Right ventricle myocardium inferior (tissue), 1 donor: ENCODE measurements at places on chromosomes 13 and 19.

DNA sequence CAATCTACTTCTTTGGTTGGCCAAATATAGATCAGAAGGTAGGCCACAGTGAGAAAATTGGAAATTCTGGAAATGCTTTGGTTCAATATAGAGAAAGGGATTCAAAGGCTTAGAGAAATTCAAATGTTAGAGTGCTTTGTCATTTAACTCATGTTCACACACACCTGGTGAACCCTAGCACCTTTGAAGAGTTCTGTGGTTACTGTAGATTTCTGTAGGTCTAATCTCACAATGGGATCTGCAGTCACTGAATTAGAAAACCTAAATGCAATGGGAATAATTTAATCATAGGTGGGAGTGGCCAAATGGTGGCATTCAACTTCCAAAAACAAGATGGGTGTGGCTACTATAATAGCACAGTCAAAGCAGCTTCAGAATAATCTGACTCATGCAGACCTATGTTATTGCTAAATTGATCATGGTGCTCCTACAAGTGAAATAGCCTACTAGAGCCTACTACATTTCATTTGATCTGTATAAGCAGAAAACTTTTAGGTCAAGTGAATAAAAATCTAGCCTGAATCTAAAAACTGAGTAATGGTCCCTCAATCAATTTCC is 1152.9 kb downstream of the PCDH9 start:
- no peak for DNase-seq

DNA sequence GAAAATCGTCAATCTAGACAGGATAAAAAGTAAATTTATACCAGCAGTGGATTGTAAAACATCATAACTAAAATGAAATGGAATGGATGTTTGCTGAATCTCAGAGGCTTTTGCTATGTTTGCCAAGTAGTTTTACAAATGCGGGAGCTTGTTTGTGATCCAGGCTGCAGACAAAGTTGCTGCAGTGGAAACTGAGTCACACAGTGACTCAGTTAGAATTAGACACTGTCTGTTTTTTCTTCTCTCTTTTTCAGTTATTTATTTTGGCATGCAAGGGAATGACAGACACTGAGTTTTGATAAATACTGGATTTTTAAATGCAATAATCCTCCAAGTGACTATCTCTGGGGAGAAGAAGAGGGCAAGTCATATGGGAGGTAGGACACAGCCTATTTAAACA is 4.6 kb upstream of the PNMA8A start:
- DNase-seq = no peak

DNA sequence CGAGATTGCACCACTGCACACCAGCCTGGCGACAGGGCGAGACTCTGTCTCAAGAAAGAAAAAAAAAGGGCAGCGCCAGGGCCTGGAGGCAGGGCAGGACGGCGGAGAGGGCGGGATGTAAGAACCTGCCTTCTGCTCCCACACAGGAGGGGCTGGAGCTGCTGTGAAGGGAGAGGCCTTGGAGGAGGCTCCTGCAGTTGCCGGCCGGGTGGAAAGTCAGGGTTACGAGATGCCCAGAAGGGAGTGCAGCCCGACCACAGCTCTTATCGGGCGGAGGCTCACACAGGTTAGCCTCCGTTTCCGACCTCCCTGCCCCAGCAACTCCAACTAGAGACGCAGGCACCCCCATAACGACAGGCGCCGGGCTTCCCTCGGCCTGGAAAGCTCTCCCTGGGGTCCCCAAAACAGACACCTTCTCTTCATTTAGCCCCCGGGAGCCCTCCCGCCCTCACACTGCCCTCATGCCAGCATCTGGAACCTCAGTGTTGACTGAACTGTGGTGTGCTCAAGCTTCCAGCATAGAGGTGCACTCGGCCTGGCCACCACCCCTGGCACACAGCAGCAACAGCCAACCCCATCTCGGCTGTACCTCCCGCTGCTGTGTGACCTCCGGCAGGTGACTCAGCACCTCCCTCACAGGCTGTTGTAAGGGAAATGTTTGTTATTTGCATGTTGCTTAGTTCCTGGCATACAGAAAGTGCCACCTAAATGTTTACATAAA is 1.4 kb downstream of the PLPP2 start:
- no peak for DNase-seq

DNA sequence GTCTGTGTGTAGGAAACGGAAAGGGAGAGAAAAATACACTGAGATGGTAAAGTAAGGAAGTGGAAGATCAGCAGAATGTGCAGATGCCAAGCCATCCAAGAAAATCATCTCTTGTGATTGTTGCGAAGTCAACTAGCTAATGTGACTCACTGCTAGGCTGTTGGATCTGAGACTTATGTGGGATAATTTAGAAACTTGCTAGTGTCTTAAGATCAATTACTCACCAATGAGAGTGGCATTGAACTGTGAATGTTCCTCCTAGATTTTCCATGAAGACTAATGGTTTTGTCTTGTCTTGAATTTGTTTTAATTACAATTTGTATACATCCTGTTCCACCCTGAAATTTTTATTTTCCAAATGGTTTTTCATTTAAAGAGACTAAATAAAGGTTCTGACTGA is 771.6 kb downstream of the EFNB2 start:
- no peak for DNase-seq

- no peak for DNase-seq
These were observed 86.7 kb downstream of the FNDC3A start for GRCh38 chr13:49062297-49062896.

DNA sequence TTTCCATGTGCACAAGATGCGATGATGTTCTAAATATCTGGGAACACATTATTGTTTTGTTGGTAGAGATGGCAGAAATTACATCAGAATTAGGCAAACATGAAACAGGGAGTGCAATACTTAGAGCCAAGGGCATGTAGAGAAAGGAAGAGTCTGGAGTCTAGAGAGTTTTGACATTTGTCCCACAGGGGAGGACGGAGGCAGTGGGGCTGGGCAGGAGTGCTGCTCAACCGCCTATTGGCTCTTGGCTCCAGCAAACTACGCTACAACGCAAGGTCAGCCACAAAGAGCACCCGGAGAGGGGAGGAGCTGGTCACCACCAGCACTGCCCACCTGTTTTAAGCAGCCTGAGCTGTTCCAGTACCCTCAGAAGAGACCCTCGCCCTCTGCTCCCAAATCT is 108.3 kb downstream of the ABCC4 start:
- no peak for DNase-seq

- no peak for DNase-seq
These were observed 10.4 kb downstream of the BCAM start for GRCh38 chr19:44819246-44819832.

DNA sequence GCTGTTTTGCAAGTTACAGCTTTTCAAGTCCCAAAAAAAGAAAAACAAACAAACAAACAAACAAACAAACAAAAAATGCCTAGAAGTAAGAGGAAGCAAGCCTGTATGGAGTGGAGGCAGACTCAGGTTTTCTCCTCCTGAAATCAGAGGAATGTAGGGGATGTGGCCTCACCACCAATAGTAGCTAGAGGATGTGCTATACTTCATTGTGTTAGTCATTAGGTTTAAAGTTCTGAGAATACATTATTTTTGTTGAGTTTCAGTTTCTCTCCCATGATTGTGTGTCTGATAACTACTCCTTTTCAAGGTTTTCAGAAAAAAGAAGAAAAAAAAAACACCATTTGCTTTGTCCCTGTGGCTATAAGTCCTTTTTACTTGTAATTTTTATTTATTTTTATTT is 524.5 kb downstream of the GPC6 start:
- no peak for DNase-seq

DNA sequence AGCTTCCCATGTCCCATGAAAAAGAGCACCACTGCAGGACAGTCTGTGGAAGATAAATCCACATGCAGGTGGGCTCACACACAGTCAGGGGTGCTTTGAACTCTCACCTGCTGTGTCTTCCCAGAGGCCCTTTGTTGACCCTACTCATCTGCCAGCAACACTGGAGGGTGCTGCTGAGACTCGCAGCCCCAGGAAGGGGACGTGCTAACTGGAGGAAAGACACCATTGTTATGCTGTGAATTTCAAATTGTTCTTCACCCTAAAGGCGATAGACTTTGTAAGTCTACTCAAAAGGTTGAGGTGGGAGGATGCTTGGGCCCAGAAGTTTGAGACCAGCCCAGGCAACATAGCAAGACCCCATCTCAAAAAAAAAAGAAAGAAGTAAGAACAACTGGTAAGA is 107.3 kb upstream of the SERP2 start:
- no peak for DNase-seq

GRCh38 chr19:9580728-9581127 is 3.6 kb downstream of the ZNF121 start:
- DNase-seq = no peak

DNA sequence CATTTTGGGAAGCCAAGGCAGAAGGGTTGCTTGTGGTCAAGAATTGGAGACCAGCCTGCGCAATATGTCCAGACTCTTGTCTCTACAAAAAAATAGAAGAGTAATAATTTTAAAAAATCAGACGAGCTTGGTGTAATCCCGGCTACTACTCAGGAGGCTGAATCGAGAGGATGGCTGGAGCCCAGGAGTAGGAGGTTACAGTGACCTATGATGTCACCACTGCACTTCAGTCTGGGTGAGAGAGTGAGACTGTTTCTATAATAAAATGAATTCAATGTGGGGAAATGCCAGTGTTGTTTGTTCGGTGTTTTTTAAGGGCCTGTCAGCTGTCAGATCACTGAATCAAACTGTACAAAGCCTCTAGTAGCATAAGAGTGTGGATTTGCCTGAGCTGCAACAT is 1.2 kb upstream of the FBXL3 start:
- peak; percentile 44 for DNase-seq

DNA sequence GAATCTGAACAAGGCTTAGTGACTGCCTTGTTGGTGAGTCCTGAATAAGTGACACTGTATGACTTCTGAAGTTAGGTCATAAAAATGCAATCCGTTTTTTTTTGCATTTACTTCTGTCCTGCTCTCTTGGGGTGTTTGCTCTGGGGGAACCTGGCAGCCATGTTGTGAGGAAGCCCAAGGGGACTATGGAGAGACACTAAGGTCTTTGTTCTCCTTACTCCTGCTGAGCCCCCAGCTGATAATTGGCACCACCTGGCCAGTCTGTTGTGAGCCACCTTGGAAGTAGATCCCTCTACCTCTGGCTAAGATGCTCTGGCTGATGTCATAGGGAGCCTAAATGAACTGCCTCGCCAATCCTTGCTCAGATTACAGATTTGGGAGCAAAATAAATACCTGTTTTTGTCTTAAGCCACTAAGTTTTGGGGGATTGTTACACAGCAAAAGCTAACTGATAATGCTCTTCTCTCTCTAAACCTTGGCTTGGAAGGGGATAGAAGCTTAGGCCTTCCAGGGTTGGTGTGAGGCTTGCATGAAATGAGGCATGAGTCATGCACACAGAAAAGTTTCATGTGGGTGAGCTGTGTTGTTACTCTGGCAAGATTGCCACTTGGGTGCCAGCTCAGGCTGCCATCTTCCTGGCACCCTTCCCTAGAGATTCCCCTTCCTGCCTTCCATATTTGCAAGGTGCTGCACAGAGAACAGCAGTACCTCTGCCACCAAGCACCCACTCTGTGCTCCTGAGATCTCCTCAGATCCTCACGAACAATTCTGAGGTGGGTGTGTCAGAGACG is 10.1 kb downstream of the TUBB4A start:
- no peak for DNase-seq

- DNase-seq = no peak
These were observed 314.8 kb downstream of the PCDH17 start for GRCh38 chr13:57946361-57946760.

DNA sequence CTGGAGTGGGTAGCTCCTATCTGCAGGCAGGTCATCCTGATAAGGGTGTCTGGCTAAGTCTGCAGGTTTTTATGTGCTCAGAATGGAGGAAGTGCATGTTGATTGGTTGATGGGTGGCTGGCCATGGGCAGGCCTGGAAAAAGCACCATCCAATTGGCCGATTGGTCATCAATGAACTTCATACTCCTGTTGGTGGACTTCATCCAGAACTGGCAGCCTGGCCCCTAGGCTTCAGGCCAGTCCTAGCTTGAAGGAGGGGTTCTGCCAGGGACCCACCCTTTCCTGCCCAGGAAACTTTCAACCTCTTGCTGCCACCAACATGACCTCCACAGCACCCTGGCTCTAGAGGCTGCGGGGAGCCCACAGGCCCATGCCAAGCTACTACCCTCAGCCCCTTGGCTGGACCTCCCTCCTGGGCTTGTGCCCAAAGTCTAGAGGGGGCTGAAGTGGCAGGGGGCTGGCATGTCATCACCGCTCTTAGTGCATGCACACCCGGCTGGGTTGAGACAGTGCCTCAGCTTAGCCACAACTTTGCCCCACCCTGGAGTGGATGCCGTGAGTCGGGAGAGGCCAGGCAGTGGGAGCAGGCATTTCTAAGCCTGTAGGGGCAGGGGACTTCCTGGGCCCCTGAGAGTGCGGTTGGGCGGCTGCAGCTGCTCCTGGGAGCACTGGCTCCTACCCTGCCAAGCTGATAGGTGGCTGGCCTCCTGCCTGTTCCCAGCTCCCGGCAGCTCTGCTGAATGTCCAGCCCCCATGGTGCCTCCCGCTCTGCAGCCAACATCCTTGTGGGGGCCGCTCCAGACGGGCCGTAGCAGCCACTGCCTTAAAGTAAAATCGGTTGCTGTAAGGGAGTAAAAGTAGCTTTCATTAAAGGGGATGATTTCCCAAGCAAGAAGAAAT is 13.2 kb downstream of the DNAJC15 start:
- peak; percentile 72 for DNase-seq

DNA sequence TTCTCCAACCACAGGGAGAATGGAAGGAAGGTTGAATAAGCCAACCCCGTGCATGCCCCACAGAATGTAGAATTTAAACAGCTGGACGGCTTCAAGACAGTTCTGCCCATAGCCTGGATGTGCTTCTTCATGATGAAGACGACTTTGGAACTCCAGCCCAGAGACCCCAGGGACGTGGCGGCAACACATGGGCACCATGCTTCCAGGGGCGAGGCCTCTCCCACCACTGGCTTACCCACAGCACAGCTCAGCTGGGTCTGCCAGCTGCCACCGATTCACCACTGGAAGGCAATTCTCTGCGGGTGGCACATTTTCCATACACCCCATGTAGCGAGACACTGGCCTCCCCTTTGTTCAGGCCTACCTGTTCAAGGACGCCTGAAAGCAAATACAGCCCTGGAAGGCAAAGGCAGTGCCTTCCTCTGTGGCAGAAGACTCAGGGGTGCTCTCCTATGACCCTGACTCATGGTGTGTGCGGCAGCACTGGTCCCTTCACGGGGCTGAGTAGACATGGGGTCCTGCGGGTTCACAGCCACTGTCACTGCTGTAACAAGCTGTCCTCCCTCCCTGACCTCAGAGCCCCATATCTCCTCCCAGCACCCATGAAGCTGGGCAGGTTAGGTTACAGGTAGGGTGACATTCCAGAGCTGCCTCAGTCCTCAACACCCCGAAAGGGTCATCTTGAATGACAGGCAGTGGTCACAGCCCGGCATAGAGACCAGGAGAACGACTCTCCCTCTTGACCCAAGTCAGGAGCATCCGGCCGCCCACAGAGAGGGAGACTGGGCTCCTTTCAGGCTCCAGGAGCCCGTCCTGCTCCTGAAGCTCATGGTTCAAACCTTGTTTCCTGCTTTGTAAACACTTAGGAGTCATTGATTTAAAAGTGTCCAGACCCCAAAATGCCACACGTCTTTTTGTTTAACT is 72.7 kb downstream of the SPACA7 start:
- DNase-seq = no peak

- no peak for DNase-seq
These were observed 10.8 kb downstream of the ADPRHL1 start for GRCh38 chr13:113442354-113442984.

GRCh38 chr19:49272204-49272603 is 52.8 kb downstream of the SLC6A16 start:
- no peak for DNase-seq

- DNase-seq = no peak
These were observed 64.6 kb downstream of the ATP11A start for GRCh38 chr13:112754281-112755025.
